Suprapubic skin (tissue), 4 donors: ENCODE measurements at places on chromosomes 1 and 21. TPM values are rescaled to one million over a fixed set of nuclear protein-coding genes. Genes with fewer than 3 reads are reported as not detected.

- DNase-seq: no peak
These were observed 87.4 kb downstream of the GREM2 start for GRCh38 chr1:240524356-240525069.

- DNase-seq: no peak
These were observed 22.7 kb downstream of the CLIC6 start for GRCh38 chr21:34691390-34692032.

DNA sequence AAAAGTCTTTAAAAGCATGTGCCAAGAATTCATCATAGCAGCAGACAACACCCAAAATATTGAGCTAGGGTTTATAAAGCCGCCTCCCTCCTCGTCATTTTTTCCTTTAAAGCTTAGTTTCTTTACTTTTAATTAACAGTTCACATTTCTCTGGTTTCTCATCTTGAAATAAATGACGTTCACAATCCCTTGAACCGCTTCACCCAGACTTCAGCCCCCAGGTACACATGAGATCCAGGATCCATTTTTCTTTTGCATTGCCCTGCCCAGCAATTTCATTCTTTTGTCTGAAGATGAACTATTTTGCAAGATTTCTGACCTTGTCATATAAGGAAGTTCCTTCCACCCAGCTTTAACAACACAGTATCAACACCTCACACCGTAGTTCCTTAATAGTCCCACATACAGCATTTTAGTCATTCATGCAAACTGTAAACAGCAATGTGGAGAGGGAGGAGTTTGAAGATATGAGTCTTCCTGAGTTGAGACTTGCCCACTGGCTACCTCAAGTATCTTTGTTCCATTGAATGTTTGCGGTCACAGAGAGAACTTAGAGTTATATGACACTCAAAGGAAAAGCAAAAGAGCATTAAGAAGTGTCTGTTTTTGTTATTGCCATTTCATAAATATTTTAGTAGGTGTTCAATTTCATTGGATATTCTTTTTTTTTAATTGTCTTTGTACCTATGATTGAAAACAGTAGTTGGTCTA, 35.3 kb upstream of the CACYBP start:
- no peak for DNase-seq

DNA sequence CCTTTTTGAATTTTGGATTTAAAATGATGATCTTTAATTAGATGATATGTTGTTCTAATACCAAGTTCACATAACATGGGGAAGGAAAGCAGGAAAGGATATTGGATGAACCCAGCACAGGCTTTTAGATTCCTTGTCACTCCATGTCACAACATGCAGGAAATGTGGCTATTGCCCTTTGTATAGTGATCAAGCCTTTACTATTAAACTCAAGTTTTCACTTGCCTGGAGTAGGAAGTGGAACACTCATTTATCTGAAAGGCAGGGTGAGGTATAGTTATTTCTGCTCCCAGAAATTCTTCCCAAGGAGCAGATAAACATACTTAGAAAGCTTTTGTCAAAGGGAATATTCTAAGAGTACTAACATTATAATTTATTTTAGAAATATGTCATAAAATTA, 37.2 kb upstream of the BCAS2 start:
- no peak for DNase-seq

The PRAMEF1 gene
- total RNA-seq: not detected

The NTMT2 gene
- not detected for total RNA-seq

The SPATA17 gene
- total RNA-seq: 0.10 TPM

The TFF2 gene
- not detected for total RNA-seq
